AG09319 (cell line): ENCODE measurements at places on chromosomes 5 and 9.

DNA sequence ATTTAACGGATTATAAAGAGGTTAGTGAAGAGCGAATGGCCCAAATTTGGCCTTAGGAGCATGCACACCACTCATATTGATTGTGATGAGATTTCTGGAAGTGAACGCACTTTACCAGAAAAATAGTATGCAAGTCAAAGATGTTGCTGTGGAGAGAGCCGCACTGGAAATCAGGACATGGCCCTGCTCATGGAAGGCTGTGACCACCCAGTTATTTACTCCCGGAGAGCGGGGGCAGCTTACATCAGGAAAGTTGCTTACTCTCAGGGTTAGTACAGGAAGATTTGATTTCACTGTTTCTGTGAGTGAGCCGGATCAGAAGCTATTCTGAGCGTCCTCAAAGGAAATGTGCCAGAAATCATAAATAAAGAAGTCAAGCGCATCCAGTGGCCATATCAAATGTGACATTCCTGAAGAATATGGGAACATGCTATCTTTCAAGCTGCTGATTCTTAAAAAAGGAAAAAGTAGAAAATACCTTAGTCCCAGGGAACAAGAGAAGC is 42.9 kb upstream of the STRBP start:
- no peak for DNase-seq

DNA sequence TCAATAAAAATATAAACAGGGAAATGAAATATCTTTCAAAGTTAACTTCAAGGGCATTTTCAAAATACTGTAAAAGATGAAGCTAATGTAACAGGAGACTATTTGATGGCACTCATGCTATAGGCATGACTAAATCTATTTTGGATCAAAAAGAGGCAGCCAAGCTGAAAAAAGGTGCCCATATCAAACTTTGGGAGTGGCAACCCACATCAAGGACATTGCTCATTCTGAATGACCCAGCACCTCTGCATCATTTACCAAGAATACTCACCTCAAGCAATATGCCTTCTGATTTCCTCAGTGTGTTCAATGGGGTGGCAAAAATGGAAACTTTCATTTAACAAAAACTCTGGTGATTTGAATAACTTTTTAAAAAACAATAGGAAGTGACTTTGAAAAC is 853.3 kb downstream of the TLE1 start:
- no peak for DNase-seq

GRCh38 chr9:8267636-8268035 is 468.1 kb upstream of the DMAC1 start:
- DNase-seq: no peak

DNA sequence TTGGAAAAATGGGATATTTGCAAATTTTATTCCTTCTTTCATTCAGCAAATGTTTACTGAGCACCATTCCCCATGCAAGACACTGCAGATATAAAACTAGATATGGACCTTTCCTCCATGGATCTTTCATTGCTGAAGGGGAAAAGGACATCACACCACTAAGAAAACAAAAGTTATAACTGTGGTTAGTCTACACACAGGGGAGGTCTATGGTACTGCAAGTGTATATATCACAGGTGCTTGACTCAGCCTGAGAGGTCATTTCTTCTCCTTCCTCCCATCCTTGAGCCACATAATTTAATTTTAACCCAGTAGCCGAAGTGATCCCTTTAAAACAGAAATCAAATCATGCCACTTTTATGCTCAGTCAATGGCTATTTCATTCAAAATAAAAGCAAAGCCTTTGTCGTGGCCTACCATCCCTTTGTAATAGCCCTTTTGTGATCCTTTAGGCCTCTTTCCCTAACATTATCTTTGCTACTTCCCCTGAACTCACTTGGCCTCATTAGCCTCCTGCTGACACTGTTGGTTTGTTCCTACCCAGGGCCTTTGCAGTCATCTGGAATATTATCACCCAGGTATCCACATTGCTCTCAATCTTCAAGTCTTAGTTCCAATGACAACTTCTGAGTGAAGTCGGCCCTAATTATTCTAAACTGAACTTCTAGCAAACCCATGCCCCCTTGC is 213.2 kb downstream of the GABRB2 start:
- no peak for DNase-seq

- DNase-seq: no peak
Observed at GRCh38 chr9:21316860-21317259, 11.7 kb upstream of the IFNA5 start.

- DNase-seq: no peak
Observed at GRCh38 chr5:52692039-52692438, 95.7 kb upstream of the ITGA1 start.

DNA sequence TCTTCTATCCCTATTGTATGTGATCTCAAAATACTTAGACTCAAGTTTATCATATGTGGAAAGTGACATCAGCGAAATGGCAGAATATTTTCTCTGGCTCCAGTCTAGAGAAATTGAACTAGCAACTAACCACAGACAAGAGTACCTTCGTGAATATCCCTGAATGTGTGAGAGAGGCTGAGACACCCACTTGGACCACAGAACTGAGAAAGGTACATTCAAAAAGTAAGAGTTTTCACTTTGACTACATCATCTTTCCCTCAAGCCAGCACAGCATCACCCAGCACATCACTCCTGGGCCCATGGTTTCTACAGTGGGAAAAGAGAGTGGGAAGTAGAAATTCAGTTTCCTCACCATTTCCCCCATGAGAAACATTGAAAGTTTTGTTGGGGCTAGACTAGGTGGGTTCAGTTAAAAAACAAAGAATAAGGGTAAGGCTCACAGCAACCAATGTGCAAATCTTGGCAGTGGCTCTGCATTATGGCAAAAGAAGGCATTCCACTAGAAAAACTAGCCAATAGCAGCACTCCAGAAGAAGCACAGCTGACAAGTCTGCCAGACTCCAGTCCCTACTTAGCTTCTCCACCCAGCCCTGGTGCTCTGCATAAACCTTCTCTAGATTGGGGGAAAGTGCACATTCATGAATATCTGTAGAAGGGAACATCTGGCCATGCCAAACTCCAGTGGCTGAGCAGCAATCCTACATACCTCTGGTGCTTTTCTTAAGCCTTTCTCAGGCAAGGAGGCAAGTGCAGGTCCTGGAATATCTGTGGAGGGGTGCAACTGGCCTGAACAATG is 225.6 kb upstream of the VLDLR start:
- no peak for DNase-seq

GRCh38 chr5:162288647-162289296 is 221.2 kb downstream of the GABRG2 start:
- DNase-seq: no peak

DNA sequence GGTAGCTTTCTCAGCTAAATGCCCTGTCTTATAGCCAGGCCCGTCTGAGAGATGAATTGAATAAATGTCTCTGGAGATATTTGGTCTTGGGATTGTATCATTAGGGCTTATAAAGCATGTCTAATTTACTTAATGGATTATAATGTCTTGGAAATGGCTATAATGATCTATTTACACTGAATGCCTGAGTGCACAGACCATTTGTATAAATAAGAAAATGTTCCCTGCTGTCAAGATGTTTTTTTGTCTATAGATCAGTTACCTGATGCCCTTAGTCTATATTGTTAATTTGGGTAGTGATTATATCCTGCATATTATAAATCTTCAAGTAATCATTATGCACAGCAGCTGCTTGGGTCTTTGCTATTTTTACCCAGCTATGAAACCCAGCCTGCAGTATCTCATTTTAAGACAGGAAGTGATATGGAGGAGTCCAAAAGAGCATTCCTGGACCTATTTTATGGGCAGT is 112.9 kb upstream of the ACTBL2 start:
- DNase-seq: no peak

DNA sequence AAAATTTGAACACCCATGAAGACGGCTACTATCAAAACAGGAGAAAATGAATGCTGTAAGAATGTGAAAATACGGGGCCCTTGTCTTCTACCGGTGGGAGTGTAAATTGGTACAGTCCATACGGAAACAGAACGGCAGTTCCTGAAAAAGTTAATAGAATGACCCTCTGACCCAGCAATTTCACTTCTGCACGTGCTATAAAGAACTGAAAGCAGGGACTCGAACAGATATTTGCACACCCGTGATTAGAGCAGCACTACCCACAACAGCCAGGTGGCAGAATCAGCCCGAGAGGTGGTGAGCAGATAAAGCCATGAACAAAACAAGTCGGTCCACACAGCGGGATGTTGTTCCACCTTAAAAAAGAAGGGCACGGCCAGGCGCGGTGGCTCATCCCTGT is 22.6 kb upstream of the SLC12A7 start:
- no peak for DNase-seq

DNA sequence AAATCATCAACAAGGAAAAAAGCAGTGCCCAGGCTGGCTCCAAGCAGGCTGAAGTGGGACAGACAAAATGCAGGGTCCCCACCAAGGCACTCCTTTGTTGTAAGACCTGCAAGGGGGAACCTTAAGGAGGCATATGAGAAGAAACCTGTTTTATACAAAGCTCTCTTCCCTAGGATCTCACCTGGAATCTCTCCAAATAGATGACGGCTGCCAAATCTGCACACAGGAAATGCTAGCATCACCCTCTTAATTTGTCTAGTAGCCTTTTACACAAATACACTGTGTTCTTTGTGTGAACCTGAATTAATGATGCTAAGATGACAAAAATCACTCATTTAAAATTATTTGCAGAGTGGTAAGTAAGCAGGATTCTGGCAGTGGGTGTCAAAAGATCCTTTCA is 280.2 kb downstream of the SPOCK1 start:
- DNase-seq: no peak

DNA sequence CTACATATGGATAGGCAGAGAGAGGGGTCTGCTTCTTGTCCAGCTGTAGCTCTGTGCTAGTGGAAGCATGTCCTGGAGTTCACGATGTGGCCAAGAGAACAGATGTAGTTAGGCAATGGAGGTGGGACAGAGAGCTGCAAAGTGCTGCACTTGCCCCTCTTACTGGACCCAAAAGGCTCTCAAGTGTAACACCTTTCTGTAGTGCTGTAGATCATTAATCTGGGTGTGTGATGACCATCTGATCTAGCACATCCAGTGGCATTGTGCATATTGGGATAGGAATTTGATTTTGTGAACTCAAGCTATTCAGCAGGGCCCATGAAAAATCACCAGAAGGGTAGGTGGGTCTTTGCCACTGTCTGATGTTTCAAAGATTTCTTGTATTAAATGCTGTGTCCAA is 151.4 kb downstream of the KDM4C start:
- DNase-seq: no peak

DNA sequence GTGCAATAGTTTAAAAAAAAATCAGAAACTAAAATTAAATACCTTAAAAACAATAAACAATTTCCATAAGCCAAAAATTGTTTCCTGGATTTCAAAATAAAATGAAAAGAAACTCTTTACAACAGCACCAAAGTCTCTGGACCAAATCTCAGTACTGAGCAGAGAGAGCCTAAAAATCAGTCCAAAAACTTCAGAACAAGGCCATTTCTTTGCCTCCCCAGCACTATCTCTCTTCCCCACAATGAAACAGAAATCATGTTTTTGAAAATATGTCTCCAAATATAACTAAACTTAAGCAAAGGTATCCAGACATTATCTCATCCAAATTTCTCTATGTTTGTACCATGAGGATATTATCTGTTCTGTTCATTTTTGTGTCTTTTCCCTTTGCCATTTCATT is 1.0 kb downstream of the FREM1 start:
- no peak for DNase-seq

- no peak for DNase-seq
Observed at GRCh38 chr9:13860946-13861640, 452.8 kb downstream of the NFIB start.

DNA sequence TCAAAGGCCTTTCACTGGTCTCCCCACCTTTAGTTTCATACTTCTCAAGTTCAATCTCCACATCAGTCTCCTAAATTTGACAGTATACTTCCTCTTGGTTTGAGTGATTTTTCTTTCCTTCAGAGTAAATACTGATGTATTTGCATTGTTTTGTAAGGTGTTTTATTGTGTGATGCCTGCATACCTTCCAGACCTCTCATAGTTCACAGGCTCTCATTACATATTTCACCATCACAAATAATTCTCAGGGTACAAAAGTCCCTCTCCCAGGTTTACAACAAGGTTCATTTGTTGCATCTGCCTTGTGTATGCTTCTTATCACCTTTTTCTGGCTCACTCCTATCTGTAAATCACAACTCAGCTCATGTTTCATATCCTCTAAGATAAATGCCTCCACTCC is 22.2 kb upstream of the TUSC1 start:
- DNase-seq: no peak

GRCh38 chr5:63726496-63726895 is 235.7 kb downstream of the HTR1A start:
- no peak for DNase-seq

DNA sequence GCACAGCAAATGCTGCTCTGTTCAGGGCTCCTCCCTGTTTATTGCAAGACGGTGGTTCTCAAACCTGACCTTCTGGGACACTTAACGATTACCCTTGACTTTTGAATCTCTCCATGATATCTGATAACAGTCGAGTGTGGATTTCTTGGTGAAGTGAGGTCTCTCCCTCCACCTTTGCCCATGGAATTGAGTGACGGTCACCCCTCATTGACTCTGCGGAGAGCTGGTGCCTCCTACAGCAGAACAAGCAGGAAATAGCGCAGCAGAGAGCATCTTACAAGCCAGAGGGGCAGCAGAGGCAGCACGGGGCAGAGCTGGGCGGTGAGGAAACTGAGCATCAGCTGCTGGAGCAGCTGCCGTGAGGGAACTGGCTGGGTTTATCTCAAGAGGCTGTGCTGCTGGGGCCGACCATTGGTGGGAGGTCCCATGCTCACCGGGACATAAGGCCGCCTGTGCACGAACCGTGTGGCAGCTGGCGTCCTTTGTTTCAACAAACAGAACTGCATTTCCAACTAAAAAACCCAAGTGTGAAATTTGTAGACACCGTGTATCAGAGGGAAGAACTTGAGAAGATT is 189.8 kb downstream of the MTRR start:
- no peak for DNase-seq

GRCh38 chr9:1939466-1939865 is 75.7 kb upstream of the SMARCA2 start:
- DNase-seq: no peak

GRCh38 chr5:141703133-141703561 is 21.1 kb upstream of the ARAP3 start:
- DNase-seq: no peak

- no peak for DNase-seq
Observed at GRCh38 chr5:120062515-120062917, 401.6 kb upstream of the PRR16 start.

GRCh38 chr5:135136546-135136945 is 102.5 kb upstream of the PITX1 start:
- no peak for DNase-seq

- DNase-seq: no peak
Observed at GRCh38 chr5:17890501-17890900, 256.2 kb downstream of the TAF11L14 start.

GRCh38 chr5:167850911-167851310 is 440.5 kb upstream of the WWC1 start:
- no peak for DNase-seq
